ENCODE measurements at places on chromosomes 16 and 17.

GRCh38 chr17:29149431-29150064 is 30.6 kb downstream of the MYO18A start:
- no peak for DNase-seq

- no peak for DNase-seq
Observed at GRCh38 chr16:2082171-2082982, 34.6 kb downstream of the TSC2 start.

DNA sequence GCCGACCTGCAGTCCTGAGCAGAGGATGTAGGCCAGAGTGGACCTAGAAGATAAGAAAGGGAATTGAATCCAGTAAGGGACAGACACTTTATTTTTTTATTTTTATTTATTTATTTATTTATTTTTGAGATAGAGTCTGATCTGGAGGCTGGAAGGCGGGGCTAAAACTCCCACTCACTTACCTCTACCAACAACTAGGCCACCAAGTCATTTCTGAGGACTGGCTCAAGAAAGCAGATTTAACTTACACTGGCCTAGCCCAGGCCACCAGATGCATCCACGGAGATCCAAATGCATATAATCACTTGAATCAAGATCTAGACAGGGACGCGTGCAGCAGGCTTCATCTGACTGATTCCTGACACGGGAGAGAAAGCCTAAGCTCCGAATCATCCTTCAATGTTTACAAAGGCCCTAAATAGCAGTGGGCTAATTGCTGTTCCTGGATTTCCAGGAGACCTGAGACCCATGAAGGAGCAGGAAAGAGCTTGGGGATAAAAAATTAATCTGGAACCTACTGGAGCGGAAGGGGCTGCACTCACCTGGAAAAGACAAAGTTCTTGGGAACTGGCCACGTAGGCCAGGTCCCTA is 1.1 kb upstream of the ALOX12 start:
- peak; percentile 48 for DNase-seq

DNA sequence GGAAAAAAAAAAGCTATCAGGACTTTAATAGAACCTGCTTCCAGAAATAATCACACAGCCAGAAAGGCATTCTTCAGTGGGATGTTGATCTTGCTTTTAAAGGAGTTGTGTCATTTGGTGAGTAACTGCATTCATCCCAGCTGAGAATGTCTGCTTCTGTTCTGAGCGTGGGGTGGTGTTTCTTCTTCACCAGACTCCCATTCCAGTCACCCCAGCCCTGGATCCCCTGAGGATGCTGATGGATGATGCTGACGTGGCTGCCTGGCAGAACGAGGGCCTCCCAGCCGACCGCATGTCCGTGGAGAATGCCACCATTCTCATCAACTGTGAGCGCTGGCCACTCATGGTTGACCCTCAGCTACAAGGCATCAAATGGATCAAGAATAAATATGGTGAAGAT is 122.5 kb downstream of the ZNF18 start:
- DNase-seq, result no peak
